CD8-positive, alpha-beta T cell (primary cell): ENCODE measurements at places on chromosomes 7 and 10. TPM values are rescaled to one million over a fixed set of nuclear protein-coding genes. Genes with fewer than 3 reads are reported as not detected.

LIPN gene
- not detected for total RNA-seq

SRRM3 gene
- not detected for total RNA-seq

HMX2 gene
- not detected for total RNA-seq

IFIT1B gene
- not detected for total RNA-seq

WEE2 gene
- total RNA-seq = 0.27 TPM

IL15RA gene
- total RNA-seq = 4.8 TPM

FLNC gene
- 0.03 TPM for total RNA-seq

CYP3A4 gene
- total RNA-seq = not detected

SAP25 gene
- 30.2 TPM for total RNA-seq

NKX2-3 gene
- not detected for total RNA-seq

CLRN3 gene
- not detected for total RNA-seq

GATAD1 gene
- 10.5 TPM for total RNA-seq

DGKI gene
- not detected for total RNA-seq

CCDC172 gene
- not detected for total RNA-seq

CDC123 gene
- total RNA-seq = 55.0 TPM

BEND7 gene
- total RNA-seq = not detected

POU6F2 gene
- total RNA-seq = not detected

PKD1L1 gene
- 0.03 TPM for total RNA-seq

IRF5 gene
- 0.79 TPM for total RNA-seq

MMP21 gene
- total RNA-seq = 0.27 TPM

CYP26C1 gene
- 0.08 TPM for total RNA-seq

TMEM225B gene
- 0.94 TPM for total RNA-seq

CYP2C9 gene
- total RNA-seq = not detected

LIPF gene
- not detected for total RNA-seq

ZEB1 gene
- total RNA-seq = 153 TPM

ARHGAP22 gene
- total RNA-seq = not detected
